ENCODE measurements at places on chromosomes 1 and 21.

DNA sequence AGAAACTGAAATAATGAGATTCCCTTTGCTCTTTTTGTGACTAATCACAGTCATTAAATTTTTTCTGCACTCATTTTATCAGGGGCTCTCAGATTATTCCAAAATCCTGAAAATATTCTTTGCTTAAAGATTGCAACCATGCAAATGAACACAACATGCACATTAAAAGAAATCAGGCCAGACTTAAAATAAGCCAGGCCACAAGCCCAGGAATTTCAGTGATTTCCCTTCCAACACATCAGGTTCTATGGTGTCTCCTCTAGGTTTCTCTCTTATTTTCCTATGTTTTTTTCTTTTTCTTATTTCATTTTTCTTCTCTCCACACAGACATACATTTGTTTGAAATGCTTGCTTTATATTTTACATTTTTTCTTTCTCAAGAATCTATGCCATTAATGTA is 65.3 kb downstream of the NIBAN1 start:
- no peak for DNase-seq

GRCh38 chr1:47439819-47440598 is 2.2 kb downstream of the FOXD2 start:
- no peak for DNase-seq

GRCh38 chr1:209323743-209324142 is 259.8 kb upstream of the CAMK1G start:
- DNase-seq = no peak

GRCh38 chr1:223771814-223772770 is 59.8 kb downstream of the CAPN2 start:
- peak; percentile 61 for DNase-seq

DNA sequence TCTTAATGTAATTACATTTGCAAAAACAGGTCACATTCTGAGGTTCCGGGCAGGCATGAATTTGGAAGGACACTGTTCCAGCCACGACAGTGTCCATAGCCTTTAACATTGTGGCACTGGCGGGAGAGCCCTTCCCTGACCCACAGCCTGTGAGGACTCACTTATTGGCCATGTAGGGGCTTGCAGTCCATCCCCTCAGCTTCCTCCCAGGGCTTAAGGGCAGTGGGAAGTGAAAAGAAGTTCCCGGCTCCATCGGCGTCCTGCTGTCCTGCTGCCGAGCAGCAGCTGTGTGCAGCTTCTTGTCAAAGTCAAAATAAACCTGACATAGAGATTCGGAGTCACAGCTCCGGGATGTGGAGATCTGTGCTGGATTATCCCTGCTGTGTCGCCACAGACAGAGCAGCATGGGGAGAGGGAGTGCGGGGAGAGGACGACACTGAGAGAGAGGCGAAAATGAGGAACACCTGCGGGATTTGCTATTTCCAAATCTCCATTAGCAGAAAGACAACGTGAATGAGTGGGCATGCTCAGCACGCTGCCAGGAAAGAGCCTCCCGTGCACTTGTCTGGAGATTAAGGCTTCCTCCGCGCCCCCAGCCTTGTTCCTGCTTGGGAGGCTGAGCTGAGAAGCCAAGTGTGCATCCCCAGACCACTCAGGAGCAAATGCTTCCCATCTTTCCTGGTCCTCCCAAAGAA is 260.3 kb downstream of the ASTN1 start:
- no peak for DNase-seq

DNA sequence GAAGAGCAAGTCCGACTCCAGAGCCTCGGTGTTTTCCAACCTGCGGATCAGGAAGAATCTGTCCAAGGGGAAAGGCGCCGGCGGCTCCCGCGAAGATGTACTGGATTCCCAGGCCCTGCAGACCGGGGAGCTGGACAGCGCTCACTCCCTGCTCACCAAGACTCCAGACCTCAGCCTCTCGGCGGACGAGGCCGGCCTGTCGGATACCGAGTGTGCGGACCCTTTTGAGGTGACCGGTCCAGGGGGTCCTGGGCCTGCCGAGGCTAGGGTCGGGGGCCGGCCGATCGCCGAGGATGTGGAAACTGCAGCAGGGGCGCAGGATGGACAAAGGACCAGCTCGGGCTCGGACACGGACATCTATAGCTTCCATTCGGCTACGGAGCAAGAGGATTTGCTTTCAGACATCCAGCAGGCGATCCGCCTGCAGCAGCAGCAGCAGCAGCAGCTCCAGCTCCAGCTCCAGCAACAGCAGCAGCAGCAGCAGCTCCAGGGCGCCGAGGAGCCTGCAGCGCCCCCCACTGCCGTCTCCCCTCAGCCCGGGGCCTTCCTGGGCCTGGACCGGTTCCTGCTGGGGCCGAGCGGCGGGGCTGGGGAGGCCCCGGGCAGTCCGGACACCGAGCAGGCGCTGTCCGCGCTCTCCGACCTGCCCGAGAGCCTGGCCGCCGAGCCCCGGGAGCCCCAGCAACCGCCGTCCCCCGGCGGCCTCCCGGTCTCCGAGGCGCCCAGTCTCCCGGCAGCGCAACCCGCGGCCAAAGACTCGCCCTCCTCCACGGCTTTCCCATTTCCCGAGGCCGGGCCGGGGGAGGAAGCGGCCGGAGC is 827 bp downstream of the FMN2 start:
- DNase-seq = peak; percentile 55

- no peak for DNase-seq
Observed at GRCh38 chr1:244325056-244325758, 126.5 kb downstream of the ADSS2 start.

GRCh38 chr1:223887747-223888418 is 42.1 kb upstream of the TP53BP2 start:
- DNase-seq = peak; percentile 46

- no peak for DNase-seq
Observed at GRCh38 chr1:161021165-161021969, 415 bp upstream of the F11R start.

DNA sequence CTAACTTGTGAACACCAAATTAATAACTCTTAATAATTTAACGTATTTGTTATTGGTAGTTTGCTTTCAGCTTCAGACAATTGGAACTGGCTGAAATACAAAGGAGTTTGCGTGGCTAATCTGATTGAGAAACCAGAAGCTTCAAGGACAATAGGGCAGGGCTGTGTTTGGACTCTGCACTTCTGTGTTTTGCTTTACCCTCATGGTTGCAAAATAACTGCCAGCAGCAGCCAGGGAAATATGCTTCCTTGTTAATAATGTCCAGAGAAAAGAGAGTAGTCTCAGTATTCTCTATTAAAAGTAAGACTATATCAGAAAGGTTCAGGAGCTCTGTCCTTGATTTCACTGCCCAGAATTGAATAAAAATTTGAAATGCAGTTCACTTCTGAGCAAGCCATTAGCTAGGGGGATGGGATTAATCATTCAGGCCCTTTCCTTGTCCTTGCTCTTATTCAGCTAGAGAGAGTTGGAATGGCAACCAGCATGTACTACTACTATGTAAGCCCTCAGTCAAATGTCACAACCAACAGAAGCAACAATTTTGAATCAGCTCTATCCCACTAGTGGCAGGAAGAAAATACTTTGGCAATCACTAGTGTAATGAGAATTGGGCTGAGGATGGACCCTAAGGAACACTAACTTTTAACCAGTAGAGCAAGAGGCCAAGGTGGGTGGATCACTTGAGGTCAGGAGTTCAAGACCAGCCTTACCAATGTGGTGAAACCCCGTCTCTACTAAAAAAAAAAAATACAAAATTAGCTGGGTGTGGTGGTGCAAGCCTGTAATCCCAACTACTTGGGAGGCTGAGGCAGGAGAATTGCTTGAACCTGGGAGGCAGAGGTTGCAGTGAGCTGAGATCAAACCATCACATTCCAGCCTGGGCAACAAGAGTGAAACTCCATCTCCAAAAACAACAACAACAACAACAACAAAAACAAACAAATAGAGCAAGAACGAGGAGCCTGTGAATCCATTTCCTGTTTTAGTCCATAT is 76.8 kb downstream of the POU2F1 start:
- peak; percentile 18 for DNase-seq

DNA sequence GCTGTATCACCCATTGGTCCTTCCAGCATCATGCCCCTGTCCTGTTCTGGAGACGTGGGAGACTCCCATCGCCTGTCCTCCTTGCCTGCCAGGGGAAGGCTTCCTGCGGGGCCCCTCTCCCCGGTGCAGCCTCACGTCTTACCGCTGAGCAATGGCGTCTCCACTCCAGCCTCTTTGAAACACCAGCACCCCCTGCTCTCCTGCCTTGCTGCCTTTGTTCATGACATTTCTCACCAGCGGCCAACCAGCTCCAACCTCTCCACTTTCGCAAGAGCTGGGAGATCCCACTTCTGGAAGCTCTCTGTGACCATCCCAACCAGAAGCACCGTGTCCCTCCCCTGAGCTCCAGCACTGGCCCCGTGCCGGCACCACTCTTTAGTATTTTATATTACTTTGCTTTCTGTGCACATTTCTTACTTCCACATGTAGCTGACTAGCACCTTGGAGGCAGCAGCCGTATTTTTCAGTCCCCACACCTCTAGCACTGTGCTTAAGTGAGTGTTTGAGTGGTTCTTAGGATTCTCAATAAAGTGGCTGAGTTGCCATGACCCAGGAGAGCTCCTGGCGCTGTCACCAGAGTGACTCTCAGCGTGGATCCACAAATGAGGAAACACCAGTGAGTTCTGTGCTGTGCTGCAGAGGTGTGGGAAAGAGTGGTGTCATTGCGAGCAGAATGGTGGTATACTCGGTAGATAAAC is 83.5 kb downstream of the ATP5PO start:
- no peak for DNase-seq

DNA sequence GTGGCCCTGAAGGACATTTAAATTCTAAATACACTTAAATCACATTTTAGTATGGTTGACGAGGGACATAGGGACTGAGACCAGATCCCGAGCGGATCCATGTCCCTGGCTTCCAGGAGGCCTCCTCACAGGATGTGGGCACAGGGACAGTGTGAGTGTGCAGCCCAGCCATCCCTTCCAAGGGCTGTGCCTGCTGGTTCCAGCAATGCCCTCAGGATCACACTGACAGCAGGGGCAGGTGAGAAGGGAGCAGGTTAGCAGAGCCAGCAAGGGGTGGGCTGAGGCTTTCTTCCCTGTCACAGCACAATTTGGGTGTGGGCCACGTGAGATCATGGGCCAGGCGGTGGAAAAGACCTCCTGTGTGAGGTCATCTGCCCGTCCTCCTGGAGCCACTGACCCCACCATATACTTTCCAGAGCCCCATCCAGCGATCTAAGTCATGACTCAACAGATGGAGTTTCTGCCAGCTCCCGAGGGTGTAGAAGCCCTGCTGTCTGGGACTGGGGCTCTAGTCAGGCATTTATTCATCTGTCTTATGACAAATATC is 37.0 kb upstream of the PRSS38 start:
- DNase-seq = no peak

GRCh38 chr1:226934483-226935237 is 5.4 kb upstream of the COQ8A start:
- DNase-seq = no peak

GRCh38 chr21:39681257-39681656 is 63.7 kb upstream of the IGSF5 start:
- peak; percentile 9 for DNase-seq

GRCh38 chr1:194159941-194160340 is 973.5 kb upstream of the B3GALT2 start:
- no peak for DNase-seq

DNA sequence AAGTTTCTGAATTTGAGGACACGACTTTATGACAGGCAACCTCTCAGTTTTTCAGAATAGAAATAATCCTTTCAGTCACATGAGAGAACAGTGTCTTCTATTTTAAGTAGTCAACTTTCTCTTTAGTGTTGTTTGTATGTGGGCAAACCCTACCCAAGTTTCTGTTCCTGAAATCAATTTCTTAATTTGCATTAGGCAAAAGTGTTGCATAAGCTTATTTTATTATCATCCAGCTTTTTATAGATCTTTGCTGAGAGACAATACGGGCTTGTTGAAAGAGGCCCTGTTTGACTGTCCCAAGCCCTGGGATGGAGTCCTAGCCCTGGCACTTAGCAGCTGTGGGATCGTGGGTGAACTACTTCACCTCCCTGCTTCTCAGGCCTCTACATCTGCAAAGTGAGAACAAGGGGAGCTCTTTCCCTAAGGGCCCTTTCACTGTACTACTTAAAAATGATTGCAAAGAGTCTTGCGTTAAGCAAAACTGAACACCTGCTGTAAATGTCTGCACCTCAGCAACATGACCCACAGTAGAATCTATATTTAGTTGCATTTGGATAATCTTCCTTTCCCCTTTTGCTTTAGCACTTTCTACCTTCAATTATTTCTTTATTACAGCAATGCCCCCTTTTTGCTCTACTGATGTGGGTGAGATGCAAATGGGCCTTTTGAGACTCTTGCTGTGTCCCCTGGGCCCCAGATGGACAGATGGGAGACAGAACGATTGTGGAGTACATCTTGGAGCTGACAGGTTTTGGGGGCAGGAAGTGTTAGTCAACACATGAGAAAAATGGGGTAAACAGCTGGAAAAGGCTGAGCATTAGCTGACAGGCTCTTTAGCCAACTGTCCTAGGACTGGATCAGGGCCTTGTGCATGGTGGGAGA is 41.0 kb upstream of the SCAF4 start:
- DNase-seq = no peak

- no peak for DNase-seq
Observed at GRCh38 chr1:81594206-81594605, 206.5 kb upstream of the ADGRL2 start.

GRCh38 chr1:53255031-53255430 is 16.7 kb upstream of the MAGOH start:
- DNase-seq = no peak

DNA sequence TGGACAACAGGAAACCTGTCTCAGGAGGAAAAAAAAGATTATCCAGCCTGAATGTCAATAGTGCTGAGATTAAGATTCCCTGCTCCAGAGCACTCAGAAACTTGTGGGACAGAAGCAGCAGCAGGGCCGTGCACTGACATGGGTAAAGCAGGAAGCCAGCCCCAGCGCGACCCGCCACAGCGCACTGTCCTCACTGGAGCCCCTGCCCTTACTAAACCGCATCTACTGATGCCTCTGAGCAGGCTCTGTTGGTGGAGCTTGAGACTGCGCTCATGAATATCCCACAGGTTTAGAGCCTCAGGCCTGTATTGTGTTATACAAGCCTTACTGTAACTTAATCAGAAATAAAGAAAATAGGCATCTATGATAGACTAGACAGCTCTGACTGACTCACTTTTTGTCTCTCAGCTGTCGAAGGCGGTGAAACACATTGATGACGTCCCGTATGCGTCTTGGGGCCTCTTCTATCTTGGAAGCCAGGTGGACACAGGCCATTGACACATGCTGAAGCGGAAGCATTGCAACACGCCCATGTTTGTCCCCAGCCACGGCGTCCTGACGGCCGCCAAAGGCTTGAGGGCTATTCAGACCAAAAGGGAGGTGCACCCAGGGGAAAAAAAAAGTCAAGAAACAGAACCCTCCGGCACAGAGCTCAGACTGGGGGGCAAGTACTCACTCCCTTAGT is 1.2 kb downstream of the CCNL2 start:
- no peak for DNase-seq

DNA sequence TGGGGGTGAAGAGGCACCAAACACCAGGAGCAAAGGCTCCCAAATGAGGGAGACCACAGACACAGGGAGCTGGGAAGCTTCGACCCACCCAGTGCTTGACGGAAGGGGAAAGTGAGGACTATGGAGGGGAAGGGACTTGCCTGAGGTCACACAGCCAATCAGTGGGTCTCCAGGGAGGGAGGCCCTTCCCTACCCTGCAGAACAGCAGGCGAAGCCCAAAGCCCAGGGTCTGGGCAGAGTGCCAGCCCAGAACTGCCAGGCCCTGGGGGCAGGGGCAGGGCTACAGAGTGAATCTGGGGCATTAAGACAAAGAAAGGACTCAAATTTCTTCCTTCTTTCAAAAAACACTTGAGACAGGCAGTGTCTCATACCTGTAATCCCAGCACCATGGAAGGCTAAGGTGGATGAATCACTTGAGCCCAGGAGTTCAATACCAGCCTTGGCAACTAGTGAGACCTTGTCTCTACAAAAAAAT is 45.5 kb upstream of the ECE1 start:
- DNase-seq = no peak

- DNase-seq = no peak
Observed at GRCh38 chr1:221605569-221605968, 136.3 kb downstream of the DUSP10 start.

Data from fibroblast of the conjunctiva (primary cell).